ENCODE measurements at places on chromosomes 16 and 17. TPM values are rescaled to one million over a fixed set of nuclear protein-coding genes. Genes with fewer than 3 reads are reported as not detected.

MPV17L gene
- total RNA-seq: 7.0 TPM

DNA sequence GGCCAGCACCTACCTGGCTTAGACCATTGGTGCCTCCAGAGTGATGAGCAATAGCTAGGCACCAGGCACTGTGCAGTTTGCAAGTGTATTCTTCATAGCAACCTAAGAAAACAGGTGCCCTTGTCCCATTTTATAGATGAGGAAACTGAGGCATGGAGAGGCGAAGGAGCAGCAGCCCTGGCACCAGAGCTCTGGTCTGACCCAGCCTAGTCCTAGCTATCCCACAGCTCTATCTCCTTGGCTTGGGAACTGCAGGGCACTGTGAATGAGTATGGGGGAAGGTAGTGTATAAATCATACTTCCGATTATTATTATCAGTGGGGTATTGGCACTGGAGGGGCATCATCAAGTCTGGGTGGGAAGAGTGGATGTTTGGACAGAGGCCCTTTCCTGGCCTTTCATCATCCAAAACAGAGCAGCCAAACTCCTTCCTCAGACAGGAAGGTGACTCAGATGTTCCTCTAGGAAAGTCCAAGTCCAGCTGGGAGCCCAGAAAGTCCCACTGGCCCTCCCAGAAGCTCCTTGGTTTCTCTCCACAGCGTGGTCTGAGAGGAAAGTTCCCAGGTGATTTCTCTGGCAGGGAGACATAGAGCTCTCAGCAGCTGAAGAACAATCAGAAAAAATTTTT is 32.0 kb upstream of the PLLP start:
- DNase-seq: peak; percentile 29

GRCh38 chr17:78227455-78227916 is 3.9 kb upstream of the TMEM235 start:
- no peak for DNase-seq

DNA sequence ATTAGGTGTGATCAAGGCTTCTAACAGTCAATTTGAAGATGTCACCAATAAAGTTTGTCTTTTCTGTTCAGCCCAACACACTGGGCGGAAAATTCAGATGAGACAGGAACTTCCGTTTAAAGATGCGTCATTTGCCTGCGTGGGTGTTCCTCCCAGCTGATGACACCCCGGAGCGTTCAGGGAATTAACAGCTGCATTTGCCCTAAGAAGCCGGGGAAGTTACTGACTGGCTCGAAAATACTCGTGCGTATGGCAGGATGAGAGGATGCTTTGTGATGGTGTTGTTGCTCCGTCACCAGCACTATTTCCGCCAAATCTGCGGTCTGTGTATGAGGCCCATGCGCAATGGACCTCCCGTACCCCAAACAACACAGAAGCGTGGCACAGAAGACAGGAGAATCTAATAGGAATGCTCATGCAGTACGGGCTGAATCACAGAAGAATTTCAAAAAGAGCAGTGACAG is 11.9 kb upstream of the PVALEF start:
- DNase-seq: peak; percentile 13

GRCh38 chr17:3890082-3890877 is 2.6 kb downstream of the CAMKK1 start:
- no peak for DNase-seq
